ENCODE measurements at places on chromosomes 3 and 15.

DNA sequence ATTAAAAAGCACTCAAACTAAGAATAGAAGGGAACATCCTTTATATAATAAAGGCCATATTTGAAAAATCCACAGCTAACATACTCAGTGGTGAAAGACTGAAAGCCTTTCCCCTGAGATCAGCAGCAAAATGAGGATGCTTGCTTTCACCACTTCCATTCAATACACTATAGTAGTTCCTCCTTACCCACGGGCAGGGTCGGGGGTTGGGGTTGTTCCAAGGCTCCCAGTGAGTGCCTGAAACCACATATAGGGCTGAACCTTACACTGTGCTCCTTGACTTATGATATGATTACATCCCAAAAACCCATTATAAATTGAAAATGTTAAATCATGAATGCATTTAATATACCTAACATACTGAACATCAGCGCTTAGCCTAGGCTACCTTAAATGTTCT, 37.7 kb downstream of the ALDH1L1 start:
- DNase-seq, result no peak

GRCh38 chr15:55834331-55834730, 91.4 kb upstream of the PRTG start:
- DNase-seq, result no peak

DNA sequence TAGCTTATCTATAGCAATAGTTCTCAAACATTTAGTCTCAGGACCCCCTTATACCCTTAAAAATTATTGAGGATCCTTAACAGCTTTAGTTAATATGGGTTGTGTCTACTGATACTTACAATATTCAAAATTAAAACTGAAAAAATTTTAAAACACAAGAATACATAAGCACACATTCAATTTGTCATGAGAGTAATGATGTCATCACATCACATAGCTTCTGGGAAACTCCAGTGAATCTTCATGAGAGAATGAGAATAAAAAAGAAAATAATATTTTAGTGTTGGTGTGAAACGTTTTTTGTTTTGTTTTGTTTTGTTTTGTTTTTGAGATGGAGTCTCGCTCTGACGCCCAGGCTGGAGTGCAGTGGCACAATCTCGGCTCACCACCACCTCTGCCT, 25.2 kb upstream of the ACP3 start:
- DNase-seq, result no peak

DNA sequence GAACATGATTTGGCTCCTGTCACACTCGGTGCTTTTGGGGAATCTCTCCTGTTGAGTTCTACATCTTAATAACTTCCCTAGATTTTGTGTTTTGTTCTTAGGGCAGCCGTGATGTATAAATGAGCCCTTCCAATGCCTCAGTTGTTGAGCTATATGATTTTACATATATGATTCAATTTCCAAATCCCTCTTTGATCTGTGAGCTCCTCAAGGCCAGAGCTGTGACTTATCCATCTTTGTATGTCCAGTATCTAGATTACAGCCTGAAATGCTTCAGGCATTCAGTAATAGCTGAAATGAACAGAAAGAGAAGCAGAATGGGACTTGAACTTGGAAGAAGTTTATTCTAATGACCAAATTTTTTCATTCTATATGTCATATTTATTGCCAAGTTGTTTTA, 26.6 kb downstream of the CGGBP1 start:
- no peak for DNase-seq

DNA sequence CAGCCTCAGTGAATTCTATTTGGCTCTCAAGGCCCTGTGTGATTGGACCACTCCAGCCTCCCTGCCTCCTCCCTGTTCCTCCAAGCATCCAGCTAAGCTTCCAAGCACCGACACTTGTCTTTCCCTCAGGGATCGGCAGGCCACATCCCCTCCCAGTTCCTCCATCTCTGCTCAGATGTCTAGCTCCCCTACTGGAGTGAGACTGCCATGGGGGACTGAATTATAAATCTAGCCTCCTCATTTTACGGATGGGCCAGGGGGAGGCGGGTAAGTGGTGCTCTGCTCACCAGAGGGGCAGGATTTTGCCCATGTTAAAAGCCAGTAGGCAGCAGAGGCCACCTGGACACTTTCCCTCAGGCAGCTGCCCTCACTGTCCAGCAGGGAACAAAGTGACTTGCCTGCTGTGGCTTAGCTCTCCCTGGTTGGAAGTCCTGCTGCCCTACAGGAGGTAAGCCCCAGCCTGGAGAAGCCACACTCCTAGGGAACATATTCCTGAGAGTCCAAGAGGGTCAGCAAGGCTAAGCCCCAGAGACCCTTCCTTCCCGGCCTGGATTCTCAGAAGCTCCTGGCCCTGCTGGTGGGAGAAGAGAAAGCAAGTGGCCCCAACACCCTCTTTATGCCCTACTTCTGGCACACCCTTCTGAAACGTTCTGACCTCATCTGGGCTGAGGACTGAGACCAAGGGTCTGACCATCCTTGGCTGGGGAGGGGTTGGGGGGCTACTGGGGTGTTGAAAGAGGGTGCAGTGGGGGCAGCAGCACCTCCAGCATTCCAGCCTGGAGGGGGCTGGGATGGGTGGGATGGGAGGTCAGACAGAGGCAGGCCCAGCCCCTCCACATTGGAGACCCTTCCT, 9.1 kb upstream of the HHATL start:
- DNase-seq, result no peak

DNA sequence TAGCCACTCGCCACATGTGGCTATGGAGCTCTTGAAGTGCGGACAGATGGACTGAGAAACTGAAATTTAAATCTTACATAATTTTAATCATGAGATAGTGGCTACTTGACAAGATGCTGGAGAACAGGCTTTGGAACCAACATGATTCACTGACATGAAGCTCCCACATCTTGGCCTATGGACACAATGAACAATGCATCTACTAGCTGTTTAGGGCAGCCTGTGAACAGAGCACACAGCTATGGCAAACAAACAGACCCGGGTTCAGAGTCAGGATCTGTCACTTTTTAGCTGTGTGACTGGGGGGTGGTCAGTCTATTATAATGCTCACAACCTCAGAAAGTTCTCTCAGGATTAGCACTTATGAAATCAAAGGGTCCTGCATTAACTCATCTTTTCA, 616.6 kb downstream of the MAGI1 start:
- no peak for DNase-seq

GRCh38 chr3:187051724-187052366, 87.5 kb downstream of the RPL39L start:
- no peak for DNase-seq

GRCh38 chr3:37075955-37076354, 82.6 kb downstream of the MLH1 start:
- DNase-seq, result no peak

DNA sequence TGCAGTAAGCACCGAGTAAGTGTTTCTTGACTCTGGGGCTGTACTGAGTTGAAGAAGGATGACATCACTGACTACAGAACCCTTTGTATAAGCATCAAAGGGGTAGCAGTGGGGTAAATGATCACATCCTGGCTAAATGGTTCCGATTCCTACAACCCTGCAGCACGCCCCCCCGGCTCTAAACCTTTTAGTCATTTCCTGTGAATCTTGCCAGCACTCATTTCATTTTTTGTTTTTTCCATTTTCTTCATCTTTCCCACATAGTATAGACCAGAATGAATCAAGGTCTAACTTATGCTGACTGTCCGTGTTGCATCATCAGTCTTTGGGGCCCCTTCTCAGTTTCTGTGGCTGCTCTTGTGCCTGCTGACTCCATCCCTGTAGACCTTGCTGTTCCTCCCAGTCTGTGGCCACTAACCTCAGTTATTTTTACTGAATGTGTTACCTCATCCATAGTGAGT, 383.1 kb upstream of the TPRG1 start:
- DNase-seq, result peak; percentile 48

DNA sequence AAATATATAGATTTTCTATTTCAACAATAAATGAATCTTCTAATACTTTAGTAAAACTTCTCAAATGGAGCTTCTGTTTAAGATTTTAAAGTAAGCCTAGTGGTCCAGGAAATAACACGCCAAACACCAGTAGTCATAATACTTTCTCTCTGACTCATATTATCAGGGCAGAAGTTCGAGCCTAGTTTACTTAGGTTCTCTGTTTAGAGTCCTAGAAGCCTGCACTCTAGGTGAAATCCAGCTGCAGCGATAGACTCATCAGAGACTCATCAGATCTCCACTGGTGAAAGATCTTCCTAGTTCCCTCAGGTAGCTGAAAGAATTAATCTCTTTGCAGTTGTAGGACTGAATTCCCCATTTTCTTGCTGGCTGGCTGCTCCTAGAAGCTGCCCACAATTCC, 552.5 kb upstream of the ROBO2 start:
- DNase-seq, result no peak

Measured in stimulated activated CD4-positive, alpha-beta T cell treated with anti-CD3 and anti-CD28 coated beads, TNF-alpha, amount 100 ng/mL, for 1 hour (primary cell).